Mammary microvascular endothelial cell (primary cell): ENCODE measurements at places on chromosomes 7 and 10. TPM values are rescaled to one million over a fixed set of nuclear protein-coding genes. Genes with fewer than 3 reads are reported as not detected.

SORCS1 gene
- total RNA-seq = not detected in 2 replicates

TRIM73 gene
- 0.05 TPM in 1 of 2 replicates, not detected in the other for total RNA-seq

SFTPA1 gene
- not detected in 2 replicates for total RNA-seq

TEX36 gene
- total RNA-seq = not detected in 2 replicates

MOSPD3 gene
- 13.2 and 16.8 TPM in 2 replicates for total RNA-seq

BMI1 gene
- 15.6 and 22.1 TPM in 2 replicates for total RNA-seq
